ENCODE measurements at places on chromosomes 7 and 10. TPM values are rescaled to one million over a fixed set of nuclear protein-coding genes. Genes with fewer than 3 reads are reported as not detected.

The GHRHR gene
- total RNA-seq, result not detected

The CPN1 gene
- total RNA-seq, result not detected

The CDC14C gene
- total RNA-seq, result not detected

The ZNF479 gene
- not detected for total RNA-seq

The ACHE gene
- total RNA-seq, result 0.34 TPM

The MMD2 gene
- not detected for total RNA-seq

The FFAR4 gene
- total RNA-seq, result not detected

The ZNF3 gene
- 39.6 TPM for total RNA-seq

The GSTO1 gene
- total RNA-seq, result 55.9 TPM

The RPS24 gene
- 2,004 TPM for total RNA-seq
